ENCODE measurements at places on chromosomes 1 and 21. TPM values are rescaled to one million over a fixed set of nuclear protein-coding genes. Genes with fewer than 3 reads are reported as not detected.

ZNF326 gene
- 11.6 TPM for polyA plus RNA-seq

TMEM240 gene
- 31.0 TPM for polyA plus RNA-seq

LCE2B gene
- not detected for polyA plus RNA-seq

LCE3A gene
- not detected for polyA plus RNA-seq

CALML6 gene
- polyA plus RNA-seq = 0.22 TPM

C4BPB gene
- 0.46 TPM for polyA plus RNA-seq

IGFN1 gene
- polyA plus RNA-seq = 0.14 TPM

KCNA2 gene
- 0.32 TPM for polyA plus RNA-seq

COL8A2 gene
- polyA plus RNA-seq = 21.9 TPM

NSUN4 gene
- 16.7 TPM for polyA plus RNA-seq

ARMH1 gene
- polyA plus RNA-seq = 3.5 TPM

DAB1 gene
- polyA plus RNA-seq = 0.86 TPM

SDE2 gene
- polyA plus RNA-seq = 14.2 TPM

CCDC185 gene
- not detected for polyA plus RNA-seq

OR10J4 gene
- polyA plus RNA-seq = not detected

PROX1 gene
- 1.4 TPM for polyA plus RNA-seq

ANKRD13C gene
- polyA plus RNA-seq = 14.4 TPM

LRRC71 gene
- polyA plus RNA-seq = not detected

INAVA gene
- 6.2 TPM for polyA plus RNA-seq

MYOM3 gene
- polyA plus RNA-seq = 0.29 TPM

NECTIN4 gene
- polyA plus RNA-seq = 5.0 TPM

TMEM52 gene
- 1.0 TPM for polyA plus RNA-seq

SPRR2B gene
- not detected for polyA plus RNA-seq
